ENCODE measurements at places on chromosomes 2 and 18. TPM values are rescaled to one million over a fixed set of nuclear protein-coding genes. Genes with fewer than 3 reads are reported as not detected.

GRCh38 chr2:9665898-9666297 is 35.1 kb upstream of the YWHAQ start:
- DNase-seq, result no peak

DNA sequence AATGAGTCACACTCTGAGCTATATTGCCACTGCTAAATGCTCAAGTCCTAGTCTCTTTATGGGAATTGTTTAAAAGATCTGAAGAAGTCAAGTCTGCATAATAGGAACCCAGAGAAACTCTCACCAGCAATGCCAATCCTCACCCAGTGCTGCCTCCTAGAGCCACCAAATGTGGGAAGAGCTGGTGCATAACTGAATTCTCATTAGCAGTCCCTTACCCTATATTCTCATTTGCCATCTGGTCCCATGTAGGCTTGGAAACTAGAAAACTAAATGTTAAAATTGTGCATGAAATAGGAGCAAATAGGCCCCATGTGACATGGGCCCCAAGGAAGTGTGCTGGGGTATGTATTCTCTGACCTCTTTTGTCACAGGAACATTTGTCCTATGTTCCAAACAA is 224.4 kb upstream of the SMAD2 start:
- DNase-seq, result no peak

GRCh38 chr2:29782549-29783458 is 138.6 kb downstream of the ALK start:
- no peak for DNase-seq

DNA sequence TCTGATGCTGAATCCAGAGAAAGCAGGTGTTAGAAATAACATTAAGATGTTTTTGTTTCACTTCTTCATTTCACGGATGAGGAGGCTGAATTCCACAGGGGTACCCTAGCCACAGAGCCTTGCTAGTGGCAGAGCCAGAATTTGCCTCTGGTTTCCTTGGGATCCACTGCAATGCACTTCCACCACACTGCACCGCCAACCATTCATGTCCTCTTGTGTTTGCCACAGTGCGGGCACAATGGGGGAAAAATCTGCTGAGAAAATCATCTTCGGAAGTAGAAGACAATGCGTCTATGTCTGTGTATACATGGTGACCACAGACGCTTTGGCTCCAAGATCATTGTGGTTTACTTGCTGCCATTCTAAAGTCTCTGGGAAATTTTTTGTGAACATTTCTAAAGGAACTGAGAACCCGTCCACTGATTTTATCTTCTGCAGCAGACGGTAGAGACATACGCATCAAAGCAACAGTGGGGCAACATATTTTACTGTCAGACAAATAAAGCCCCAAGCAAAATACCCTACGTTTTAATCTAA is 14.9 kb downstream of the ICOS start:
- no peak for DNase-seq

- no peak for DNase-seq
Measured at GRCh38 chr2:152347076-152347475, 12.1 kb downstream of the FMNL2 start.

DNA sequence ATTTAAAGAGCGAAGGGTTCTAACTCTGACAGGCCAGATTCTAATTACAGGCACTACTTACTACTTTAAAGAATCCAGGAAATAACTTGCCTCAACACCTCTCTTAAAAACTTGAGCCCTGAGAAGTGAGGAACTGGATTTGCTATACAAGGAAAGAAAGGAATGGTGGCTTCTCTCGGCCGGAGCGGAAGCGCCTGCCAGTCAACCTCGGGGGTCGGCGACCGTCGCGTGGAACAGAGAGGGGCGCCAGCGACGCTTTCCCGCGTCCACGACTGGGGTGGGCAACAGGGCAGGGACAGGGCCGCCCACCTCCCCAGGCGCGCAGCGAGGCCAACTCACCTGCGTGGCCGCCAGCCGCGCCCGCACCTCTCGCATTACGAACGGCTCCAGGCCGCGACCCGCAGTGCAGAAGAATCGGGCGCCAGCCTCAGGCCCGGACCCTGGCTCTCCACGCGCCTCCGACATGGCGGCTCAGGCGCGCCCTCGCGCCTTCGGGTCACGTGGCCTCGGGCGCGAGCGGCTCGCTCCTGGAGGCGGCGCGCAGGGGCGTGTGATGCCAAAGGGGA is at the start of gene THUMPD2:
Gene THUMPD2, minus strand, starts transcription at position 484 of the 566 bp plus-strand sequence. Its CDS starts 19 bp downstream, at position 465.
- peak; percentile 79 for DNase-seq

DNA sequence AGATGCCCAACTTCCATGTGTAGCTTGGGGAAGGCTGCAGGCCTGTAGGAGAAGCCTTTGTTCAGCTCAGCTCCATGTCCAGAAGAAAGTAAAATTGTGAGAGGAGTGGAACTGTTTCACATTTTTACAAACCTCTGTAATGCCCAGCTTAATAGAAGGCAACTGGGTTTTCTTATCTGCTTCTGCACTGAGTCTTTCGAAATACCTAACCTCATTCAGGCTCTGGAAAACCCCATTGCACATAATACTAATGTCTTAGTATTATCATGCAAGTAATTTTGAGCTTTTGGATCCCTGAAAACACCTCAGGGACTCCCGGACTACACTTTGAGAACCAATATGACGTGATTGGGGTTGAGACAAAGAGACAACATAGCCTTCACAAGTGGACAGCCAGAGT is 5.8 kb downstream of the SMIM21 start:
- DNase-seq, result no peak

DNA sequence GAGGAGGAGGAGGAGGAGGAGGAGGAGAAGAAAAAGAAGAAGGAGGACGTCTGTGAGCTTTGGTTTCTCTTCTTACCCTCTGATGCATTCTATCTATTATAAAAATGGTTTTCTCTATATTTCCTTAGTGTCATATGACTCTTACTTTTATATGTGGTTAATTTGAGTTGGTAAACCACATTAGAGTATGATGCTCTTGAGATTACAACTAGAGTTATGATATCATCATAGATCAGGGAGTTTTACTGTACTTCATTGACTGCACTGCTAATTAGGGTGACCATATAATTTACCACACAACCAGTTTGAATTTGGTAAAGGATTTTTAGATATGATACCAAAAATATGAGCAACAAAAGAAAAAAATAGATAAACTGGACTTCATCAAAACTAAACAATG is 166.4 kb downstream of the ZNF385B start:
- no peak for DNase-seq

DNA sequence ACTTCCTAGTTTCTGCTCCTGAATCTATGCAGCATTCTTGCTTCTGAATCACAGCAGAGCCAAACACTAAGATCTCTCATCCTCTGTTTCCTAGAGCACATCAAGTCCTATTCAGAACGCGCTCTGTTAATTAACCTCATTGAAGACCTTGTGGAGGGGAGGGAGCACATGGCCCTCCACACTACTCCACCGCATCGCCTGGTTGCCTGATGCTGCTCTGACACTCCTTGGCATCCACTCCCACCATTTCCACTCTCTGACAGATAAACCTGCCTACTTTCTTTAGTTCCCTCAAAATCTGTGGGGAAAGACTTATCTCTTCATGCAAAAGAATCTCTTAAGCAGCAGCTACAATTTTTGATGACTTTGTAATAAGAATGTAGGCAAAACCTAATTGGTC is 802.3 kb upstream of the GYPC start:
- no peak for DNase-seq

DNA sequence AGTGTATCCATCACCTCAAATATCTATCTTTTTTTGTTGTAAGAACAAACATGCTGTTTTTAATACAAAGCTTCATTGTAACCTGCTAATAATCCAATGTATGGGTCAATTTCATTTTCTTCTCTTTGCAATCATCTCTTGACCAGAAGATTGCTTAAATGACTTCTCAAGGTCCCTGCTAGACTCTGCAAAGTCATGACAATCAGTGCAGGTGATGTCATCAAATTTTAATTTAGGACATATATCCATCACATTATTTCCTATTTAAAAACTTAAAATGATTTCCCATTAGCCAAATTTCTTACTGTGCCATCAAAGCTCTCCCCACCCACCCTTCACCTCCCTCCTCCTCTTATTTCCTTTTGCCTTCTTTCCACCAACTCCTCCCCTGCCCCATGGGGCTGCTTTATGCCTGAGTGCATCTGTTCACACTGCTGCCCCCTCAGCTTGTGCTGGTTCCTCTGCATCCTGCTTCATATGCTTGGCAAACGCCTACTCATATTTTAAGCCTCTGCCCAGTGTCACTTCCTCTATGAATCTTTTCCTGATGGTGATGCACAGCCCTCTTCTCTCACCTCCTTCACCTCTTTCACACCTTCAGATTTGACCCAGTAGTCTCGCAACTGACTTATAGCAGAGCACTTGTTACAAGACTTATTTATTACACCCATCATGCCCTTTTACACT is 20.3 kb downstream of the PLEK start:
- DNase-seq, result no peak

- DNase-seq, result no peak
Measured at GRCh38 chr2:108552566-108552965, 18.3 kb downstream of the LIMS1 start.

FBXO15 gene
- 1.0 TPM for total RNA-seq

DNA sequence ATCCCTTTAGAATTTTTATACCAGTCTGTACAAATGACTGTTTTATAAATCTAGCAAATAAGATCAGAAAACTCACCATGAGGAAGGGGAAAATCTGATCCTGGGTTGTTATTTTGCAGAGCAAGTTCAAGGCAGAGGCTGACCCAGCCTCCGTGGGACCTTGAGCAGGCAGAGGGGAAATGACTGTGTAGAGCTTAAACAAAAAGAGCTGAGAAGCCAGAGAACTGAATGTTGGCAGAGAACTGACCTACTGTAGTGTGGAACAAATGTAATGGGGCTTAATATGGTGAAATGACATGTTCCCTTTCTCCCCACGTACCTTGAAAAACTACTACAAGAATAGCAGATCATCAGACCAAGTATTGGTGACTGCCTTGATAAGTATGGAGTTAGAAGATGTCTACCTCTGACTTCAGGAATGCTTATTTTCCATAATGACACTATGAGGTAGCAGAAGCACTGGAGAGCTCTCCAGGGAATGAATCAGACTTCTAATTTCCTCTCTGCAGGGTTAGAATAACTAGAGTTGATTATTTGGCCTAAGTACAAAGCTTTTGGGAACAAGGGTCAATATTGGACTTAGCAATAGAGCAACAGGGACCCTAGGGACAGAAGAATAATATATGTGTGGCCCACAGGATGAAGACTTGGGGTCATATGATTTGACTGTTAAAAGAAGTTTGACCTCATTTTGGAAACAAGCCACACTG is 304.4 kb downstream of the CCDC178 start:
- DNase-seq, result no peak

DNA sequence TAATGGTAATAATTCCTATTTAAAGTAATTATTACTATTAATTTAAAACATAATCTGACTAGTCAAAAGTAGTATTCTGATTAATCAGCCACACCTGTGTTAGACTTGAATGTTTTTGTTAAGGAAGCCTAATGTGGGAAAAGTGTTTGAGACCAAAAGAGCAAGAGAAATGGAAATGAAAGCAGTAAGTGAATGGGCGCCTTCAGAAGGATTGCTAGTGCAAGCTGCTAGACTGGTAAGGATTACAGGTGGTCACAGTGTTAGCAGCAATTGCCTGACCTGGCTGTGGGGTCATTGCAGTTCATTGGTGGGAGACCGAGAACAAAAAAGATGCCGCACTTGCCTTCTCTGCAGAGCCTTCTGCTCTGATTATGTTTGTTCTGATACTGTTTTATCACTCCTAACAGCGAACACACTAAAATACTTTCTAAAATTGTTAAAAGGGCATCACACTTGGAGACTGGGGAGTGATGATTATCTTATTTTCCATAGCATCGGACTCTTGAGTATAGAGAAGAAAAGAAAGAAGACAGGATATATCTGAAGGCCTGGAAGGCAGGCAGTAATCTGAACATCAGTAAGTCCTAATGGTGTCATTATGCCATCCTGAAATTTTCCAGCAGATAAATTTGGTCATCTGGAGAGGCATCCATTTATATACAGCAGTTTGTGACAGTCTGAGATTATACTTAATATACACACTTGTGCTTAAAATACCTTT is 5.8 kb downstream of the SOCS6 start:
- no peak for DNase-seq

DNA sequence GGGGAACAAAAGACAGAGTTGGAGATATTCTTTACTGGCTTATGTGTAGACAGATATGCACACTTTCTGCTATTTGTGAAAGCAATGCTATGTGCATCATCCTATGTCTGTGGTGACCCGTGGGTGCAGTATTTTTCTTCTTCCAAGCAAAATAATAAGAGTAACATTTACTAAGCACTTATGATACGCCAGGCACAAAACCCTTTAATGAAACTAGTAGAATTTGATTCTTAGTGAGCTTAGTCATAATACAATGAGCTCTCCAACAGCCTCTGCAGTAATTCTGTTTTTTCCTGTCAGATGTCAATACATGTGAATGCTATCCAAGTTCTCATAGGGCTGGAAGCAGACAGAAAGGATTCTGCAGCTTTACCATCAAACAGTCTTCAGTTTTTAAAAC is 130.6 kb downstream of the RAD51AP2 start:
- no peak for DNase-seq

DNA sequence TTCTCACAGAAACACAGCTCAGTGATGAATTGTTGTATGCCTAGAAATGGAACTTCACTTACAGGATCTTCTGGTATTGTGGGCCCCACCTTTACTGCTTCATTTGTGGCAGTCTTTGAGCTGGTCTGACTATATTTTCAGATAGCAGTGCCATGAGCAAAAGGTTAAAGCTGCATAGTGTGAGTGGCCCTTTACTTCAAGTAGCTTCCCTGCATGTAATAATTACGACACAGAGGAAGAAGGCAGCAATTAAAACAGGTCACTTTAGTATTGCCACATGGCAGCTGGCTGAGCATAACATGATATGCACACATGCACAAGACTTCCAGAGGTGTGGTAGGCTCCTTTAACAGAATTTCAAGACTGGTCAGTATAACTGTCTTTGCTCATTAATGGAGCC is 426.3 kb upstream of the ZEB2 start:
- no peak for DNase-seq

FBXO36 gene
- 2.4 TPM for total RNA-seq

- DNase-seq, result no peak
Measured at GRCh38 chr2:220148471-220149248, 521.2 kb downstream of the SLC4A3 start.

DNA sequence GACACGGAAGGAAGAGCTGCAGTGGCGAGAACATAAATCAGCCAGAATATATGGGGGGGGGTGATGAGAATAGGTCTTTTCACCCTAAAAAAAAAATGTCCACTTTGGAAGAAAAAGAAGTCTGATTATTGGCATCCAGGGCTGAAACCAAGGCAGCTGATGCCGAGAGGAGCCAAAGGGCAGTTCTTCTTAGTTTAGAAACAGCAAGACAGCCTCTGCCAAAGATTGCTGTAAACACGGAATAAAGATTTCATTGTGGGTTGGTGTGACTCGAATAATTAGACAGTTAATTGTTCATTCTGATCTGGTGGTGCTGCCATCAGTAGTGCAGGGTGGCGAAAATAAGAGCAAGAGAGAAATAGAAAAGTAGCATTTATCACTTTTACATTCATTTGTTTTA is 3.5 kb downstream of the CDH20 start:
- DNase-seq, result no peak

CCDC148 gene
- 0.20 TPM for total RNA-seq

GRCh38 chr2:119463136-119463535 is 31.5 kb downstream of the TMEM37 start:
- DNase-seq, result no peak

SLC40A1 gene
- 212 TPM for total RNA-seq

AFTPH gene
- total RNA-seq, result 61.2 TPM

All from mucosa of descending colon (tissue), 3 donors.